KG1 (cell line): ENCODE measurements at places on chromosomes 5 and 9.
A peak's percentile ranks its signal among the peaks of the same experiment; 100 is the strongest.

GRCh38 chr5:15951126-15951525, 228.5 kb downstream of the MARCHF11 start:
- no peak for DNase-seq

DNA sequence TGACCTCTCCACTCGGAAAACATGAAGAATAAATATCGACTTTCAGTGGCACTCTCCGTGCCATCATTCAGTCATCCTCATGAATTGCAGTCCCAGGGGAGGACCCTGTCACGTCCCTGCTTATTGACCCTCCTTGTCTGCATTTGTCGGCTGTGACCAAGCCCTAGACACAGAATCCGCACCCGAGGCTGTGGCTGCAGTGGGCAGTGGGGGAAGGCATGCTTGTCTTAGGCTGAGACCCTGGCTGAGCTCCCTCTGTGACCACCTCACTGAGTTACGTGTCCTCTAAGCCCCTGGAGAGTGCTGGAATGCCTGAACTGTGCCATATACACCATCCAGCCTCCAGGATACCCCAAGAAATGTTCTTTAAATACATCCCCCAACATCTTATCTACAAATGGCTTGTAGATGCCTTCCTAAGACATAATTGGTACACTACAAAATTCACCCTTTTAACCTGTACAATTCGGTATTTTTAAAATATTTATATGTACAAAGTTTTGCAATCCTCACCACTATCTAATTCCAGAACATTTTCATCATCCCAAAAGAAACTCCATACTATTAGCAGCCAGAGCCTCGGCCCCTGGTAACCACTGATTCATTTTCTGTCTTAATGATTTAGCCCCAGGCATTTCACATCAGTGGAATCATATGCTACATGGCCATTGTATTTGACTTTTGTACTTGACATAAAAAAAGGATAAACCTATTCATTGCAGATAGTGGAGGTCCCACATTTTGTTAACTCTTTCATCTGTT, 80.8 kb upstream of the ICE1 start:
- no peak for DNase-seq

DNA sequence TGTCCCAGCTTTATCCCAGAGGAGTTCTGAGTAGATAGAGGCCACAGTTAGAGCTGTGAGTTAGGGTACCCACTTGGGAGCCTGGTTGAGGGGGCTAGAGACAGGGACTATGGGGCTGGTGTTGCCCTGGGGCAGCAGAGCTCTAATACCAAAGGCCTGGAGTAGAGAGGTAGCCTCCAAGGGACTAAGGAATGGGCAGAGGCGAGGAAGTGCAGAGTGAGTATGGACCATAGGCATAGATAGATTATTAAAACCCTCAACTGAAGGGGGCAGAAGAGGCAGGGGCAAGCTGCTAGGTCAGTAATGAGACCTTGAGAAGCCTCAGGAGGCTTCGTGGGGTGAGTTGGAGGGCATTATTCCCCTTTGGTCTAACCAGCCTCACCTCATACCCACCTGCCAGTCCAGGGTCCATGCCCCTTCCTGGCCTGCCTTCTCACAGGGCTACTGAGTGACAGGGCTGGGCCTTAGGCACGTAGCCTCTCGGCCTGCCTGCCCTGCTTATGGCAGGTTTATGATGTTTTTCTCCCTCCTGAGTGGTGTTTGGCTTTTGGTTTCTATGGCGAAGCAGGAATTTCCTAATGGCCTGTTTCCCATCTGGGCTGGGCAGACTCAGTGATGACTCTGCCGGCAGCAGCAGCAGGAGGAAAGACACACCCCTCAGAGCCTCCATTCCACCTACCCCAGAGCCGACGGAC, 8.0 kb downstream of the PDLIM4 start:
- DNase-seq = no peak

- DNase-seq = no peak
These were observed 53.1 kb downstream of the CTSL start for GRCh38 chr9:87778996-87779395.

DNA sequence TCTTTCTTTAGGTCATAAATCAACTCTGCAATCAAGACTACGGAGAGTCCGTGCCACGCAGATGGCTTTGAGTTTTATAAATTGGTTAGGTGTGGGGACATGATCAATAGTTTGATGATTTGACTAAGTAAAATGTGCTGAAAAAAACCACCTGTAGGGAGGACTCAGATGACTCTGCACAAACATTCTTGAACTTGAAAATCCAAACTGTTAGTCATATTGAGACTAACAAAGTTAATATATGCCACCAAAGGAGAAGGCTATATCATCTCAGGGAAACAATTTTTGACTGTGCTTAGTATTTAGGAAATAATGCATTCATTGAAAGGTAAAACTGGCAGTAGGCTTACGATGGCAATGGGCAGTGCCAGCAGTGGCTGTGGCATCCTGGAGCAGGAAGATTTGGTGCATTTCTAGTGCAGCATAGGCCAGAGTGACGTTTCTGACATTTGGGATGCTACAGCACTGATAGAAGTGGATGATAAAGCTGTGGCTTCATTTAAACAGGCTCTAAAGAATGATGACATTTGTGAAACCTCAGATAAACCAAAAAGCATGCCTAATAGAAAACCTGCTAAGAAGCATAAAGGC, 291.1 kb downstream of the MLLT3 start:
- DNase-seq = no peak

DNA sequence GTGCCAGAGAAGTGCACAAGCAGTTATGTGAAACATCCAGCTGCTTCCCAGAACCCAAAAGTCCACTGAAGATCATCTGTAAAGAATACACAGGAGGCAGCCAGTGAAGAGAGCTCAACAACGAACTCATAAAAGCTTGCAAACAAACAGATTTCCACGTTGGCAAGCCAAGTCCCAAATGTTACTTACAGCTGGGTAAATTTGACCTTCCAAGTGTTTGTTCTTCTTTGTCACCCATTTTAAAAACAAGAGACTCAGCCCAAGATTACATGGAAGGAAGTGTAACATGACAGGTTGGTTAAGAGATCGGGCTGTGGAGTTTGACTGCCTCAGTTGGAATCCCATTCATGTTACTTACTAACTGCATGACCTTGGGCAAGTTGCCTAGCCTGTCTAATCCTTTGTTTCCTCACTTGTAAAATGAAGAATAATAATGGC, 174.9 kb upstream of the PAPPA start:
- no peak for DNase-seq

GRCh38 chr9:71681104-71681707, 87.1 kb downstream of the CEMIP2 start:
- no peak for DNase-seq

GRCh38 chr5:85538362-85538761, 1079.4 kb upstream of the COX7C start:
- DNase-seq = no peak

DNA sequence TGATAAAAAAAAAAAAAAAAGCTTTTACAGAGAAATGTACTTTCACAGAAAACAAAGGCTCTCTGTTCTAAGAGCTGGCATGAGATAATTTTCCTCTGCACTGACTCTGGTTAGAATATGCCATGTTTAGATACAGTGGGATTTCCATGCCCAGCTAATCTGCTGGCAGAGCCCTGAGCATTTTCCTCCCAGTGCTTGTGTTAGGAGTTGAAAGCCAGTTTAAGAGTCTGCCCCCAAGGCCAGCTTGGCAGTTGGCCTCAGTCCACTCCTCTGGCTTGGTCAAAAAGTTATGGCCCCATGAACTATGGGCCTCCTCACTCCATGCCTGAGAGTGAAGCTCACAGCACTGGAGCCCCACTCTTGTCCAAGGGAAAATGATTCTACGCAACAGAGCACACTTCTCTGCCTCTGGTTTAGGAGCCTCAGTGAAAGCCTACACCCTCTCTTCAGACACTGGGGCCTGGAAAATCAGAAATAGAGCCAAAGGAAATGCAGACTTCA, 21.9 kb downstream of the MOCS2 start:
- no peak for DNase-seq

DNA sequence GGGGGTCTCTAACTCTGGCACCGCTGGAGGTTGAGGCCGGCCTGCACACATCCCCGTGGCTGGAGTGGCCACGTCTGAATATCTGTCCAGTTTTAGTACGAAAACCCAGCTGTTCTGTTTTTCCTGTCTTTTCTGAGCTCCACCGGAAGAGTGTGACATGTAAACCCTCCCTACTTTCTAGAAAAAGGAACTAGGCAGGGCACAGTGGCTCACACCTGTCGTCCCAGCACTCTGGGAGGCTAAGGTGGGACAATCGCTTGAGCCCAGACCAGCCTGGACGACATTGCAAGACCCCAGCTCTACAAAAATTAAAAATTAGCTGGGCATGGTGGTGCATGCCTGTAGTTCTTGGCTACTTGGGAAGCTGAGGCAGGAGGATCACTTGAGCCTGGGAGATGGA, 8.2 kb upstream of the PHYKPL start:
- DNase-seq = peak; percentile 78

- no peak for DNase-seq
These were observed 286.4 kb downstream of the NTRK2 start for GRCh38 chr9:84955971-84956370.

GRCh38 chr9:126722252-126722921, 82.5 kb upstream of the ZBTB43 start:
- DNase-seq = peak; percentile 74

- DNase-seq = no peak
These were observed 21.9 kb upstream of the TOR1B start for GRCh38 chr9:129781131-129781530.

- no peak for DNase-seq
These were observed 44.7 kb downstream of the GOLM1 start for GRCh38 chr9:86054695-86055094.

DNA sequence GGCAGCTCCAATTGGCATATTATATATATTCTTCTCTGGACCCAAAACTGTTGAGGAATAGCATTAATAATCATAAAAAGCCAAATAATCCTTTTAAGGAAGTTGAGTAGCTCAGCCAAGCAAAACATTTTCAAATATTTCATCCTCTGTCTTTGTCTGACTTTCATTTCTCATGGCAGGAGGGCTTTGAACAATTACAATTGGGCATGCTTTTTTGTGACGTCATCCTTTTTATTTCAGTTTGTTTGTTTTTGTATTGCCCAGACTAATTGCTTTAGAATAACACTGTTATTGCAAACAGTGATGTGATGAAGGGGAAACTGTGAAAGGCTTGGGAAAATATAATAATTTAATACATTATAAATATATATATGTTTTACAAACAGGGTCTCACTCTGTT, 65.2 kb upstream of the MAP1B start:
- no peak for DNase-seq

DNA sequence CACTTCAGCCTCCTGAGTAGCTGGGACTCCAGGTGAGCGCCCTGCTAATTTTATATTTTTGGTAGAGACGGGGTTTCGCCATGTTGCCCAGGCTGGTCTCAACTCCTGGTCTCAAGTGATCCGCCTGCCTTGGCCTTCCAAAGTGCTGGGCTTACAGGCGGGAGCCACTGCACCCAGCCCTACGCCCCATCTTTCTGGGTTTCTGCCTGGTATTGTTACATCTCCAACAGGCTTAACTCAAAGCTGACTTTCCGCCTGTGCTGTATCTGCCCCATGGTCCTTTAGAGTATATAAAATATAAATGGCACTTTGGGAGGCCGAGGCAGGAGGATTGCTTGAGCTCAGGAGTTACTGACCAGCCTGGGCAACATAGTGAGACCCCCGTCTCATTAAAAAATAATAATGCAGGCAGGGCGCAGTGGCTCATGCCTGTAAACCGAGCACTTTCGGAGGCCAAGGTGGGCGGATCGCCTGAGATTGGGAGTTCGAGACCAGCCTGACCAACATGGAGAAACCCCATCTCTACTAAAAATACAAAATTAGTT, 36.5 kb upstream of the GLDC start:
- no peak for DNase-seq

DNA sequence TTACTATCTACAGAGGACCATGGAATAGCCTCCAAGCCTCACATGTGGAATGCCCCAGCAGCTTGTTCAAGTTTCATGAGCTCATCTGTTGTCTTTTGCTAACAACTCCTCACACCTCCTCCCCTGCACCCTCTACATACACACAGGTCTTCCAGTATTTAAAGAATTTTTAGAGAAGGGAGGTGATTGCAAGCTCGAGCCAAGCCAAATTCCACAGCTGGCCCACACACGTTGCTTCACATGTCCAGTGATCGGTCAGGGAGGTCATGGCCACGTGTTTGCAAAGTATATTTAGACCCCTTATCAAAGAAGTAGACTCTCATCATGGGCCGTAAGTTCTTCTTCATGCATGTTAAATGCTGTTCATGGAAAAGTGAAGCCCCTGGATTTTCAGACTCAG, 281.7 kb downstream of the OSTF1 start:
- DNase-seq = no peak

- DNase-seq = no peak
These were observed 215.3 kb downstream of the PRELID2 start for GRCh38 chr5:145619806-145620310.

- no peak for DNase-seq
These were observed 39.7 kb upstream of the ANKDD1B start for GRCh38 chr5:75571547-75571946.

GRCh38 chr5:45532826-45533624, 163.2 kb downstream of the HCN1 start:
- DNase-seq = no peak

GRCh38 chr9:81871695-81872094, 56.5 kb upstream of the SPATA31D4 start:
- DNase-seq = no peak

- no peak for DNase-seq
These were observed 928 bp downstream of the MCTP1 start for GRCh38 chr5:95283761-95284571.

GRCh38 chr5:80054682-80055081, 19.5 kb downstream of the THBS4 start:
- DNase-seq = no peak

- DNase-seq = no peak
These were observed 78.9 kb downstream of the CFAP95 start for GRCh38 chr9:69899491-69899890.

DNA sequence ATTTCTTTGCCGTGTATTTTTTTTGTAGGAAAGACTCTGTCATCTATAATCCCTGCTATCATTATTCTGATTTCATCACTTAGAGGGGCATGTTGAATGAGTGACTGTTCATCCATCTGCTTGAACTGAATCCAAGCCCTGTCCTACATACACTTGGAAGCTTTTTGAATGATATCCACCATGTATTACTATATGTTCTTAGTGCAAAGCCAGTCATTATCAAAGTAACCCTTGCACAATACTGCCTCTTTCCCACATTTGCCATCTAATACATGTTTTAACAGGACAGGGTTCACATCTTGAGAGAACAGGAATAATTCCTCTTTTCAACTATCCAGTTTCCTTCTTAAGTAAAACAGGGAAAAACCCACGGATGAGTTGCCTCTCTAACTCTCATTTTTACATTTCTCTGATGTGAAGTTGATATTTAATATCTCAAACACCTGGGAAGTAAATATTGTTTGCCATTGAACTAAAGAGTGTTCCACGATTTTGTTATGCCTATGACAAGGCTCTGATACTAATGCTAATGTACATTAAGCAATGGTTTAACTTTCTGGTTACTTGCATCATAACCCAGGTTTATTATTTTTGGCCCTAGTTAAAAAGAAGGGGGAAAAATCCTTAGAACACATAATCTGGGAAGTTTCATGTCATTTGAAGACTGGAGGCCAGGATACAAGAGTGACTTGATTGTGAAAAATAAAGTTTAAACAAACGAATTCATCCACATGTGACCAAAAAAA, 103.7 kb upstream of the TARS1 start:
- no peak for DNase-seq
